ENCODE measurements at places on chromosomes 12 and 14.
A peak's percentile ranks its signal among the peaks of the same experiment; 100 is the strongest.

DNA sequence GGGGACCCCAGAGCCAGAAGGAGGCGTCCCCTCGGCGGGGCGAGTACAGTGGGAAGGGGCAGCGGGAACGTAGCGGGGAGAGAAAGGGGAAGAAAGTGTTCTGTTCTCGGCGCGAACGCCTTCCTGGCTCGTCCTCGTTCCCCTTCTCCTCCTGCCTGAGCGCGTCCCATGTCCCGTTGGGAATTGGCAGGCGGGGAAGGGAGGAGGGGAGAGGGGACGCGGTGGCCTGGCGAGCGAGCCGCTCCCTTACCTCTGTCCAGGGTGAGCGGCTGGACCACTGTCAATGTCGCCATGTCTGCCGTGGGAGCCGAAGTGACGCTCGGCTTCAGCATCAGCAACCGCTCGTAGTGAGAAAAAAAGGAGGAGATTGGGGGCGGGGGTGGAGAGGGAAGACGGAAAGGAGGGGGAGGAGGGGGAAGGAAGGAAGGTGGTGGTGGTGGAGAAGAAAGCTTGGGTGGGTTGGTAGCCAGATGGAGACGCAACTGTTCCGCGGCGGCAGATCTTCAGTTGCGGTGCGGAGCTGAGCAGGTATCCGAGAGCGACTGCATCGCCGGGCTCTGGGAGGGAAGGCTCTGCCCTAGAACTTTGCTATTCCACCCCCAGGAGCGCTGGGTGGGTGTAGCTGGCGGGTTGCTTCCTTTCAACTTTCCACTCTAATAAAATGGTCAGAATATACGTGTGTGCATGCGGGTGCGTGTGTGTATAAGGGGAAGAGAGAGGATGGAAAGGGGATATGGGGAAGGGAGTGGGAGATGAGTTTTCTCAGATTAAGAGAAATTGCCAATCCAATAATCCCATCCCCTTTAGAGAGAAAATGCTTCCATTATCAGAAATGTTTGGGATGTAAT, at the start of gene LIN7A:
LIN7A (minus strand) TSS at position 544 of the 848 bp plus-strand sequence; CDS start at position 332, 212 bp downstream.
- DNase-seq: peak; percentile 78

GRCh38 chr14:61494018-61494417, 172.6 kb downstream of the PRKCH start:
- DNase-seq: no peak

DNA sequence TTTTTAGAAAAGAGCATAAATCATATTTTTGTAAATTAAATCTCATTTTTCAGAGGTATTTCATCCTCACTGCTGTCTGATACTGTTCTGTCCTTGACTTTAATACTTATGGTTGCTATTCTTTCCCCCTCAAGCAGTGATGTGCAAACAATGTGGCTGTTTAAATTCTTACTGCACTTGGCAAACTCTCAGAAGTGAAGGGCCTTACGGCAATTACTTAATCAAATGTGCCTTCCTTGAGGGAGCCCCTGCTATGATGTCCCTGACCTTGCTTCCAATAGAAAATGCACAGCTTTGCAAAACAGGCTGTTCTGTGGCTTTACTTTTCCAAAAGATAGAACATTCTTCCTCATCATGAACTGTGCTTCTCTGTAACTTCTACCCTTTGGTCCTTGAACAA, 35.2 kb downstream of the UBE3B start:
- DNase-seq: no peak

DNA sequence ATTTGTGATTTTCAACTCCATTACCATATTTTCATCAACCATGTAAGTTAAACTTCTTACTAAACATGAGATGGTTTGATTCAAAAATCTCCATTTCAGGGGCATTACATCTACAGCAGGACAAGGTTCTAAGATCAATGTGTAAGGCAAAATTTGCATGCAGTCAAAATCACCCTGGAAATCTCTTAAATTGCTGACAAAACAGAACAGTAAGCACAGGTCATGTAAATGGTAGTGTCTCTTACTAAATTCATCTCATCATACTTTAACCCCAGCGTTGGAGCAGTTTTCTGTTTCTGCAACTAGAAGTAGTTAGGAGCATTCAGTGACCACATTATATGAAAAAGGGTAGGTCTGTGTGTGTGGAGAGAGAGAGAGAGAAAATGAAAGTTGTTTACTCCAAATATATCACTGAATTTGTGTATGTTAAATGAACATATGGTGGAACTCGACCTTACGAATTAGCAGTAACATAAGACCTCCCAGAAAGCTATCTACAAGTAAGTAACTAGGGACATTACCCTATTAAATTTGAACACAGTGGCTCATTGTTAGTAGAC, 227.5 kb downstream of the SSPN start:
- DNase-seq: no peak

GRCh38 chr14:61812347-61813095, 50.3 kb downstream of the SNAPC1 start:
- no peak for DNase-seq

DNA sequence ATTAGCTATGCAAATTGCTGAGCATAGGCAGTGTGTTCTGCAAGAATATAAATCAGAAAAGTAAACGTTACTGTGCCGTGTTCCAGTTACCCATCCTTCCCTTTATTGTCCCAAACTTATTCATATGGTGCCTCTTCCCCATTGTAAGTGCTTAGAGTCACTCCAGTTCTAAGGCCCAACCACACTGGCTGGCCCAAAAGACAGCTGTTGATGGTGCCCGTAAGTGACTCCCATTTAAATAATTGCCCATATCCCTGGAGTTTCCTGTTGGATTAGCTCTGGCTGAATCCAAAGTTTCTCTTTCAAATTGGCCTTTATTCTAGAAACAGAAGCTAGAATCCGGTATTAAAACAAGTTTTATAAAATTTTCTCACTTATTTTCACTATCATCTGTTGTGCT, 400.1 kb upstream of the DDHD1 start:
- no peak for DNase-seq

- DNase-seq: no peak
Measured at GRCh38 chr12:67669217-67669933, 20.8 kb downstream of the DYRK2 start.

DNA sequence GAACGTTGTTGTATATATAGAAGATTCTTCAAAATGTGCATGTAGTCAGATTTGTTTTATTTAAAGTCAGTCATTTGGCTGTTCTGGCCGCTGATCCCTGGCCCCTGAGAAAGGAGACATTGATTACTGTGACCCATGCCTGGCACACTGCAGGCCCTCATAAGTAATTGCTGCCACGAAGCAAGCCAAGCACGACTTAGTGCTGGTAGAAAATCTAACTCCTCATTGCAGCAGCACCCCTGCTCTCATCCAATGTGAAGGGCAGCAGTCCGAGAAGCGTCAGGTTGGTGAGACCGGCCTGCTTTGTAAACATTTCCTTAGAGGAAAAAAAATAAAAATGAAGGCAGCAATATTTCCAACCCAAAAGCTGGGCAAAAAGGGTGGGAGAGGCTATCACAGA, 22.8 kb upstream of the TMTC2 start:
- no peak for DNase-seq

DNA sequence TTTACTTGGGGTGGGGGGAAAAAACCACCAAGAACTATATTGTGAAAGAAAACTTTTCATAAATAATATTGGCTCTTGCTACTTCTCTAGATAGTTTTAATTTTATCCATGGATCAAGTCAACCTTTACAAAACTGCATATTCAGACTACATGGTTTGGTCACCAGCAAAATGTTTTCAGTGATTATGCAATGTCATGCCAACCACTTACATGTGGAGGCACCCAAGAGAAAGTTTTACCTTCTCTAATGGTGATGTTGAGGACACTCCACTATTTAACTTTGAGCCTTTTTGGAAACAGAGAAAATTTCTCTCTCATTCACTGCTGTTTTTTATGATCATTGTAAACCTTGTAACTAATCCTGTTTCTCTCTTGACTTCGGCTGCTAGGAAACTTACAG, 21.6 kb downstream of the PLCZ1 start:
- DNase-seq: no peak

GRCh38 chr14:96030108-96030760, 8.9 kb upstream of the C14orf132 start:
- DNase-seq: no peak

- no peak for DNase-seq
Measured at GRCh38 chr12:28870839-28871440, 278.1 kb upstream of the FAR2 start.

- no peak for DNase-seq
Measured at GRCh38 chr12:48816143-48816854, 2.0 kb upstream of the CACNB3 start.

DNA sequence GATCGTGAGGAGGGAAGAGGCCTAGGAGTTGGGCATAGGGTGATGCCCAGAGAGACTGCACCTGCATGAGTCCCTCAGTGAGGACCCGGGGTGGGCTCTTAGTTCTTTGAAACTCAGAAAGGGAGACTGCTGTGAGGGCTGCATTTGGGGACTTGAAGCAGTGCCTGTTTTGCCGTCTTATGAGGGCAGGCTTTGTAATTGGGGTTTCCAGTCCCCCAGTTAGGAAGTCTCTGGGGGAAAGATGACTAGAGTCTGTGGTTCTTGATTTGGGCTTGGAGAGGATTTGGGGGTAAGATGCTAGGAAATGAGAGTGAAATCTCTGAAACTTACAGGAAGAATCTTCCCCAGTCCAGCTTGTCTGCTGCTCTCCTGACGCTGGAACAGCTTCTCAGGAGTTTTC, 99.6 kb downstream of the ARF6 start:
- DNase-seq: no peak

GRCh38 chr12:51836041-51836826, 12.3 kb downstream of the FIGNL2 start:
- DNase-seq: no peak

GRCh38 chr12:85549640-85550039, 269.6 kb downstream of the ALX1 start:
- no peak for DNase-seq

DNA sequence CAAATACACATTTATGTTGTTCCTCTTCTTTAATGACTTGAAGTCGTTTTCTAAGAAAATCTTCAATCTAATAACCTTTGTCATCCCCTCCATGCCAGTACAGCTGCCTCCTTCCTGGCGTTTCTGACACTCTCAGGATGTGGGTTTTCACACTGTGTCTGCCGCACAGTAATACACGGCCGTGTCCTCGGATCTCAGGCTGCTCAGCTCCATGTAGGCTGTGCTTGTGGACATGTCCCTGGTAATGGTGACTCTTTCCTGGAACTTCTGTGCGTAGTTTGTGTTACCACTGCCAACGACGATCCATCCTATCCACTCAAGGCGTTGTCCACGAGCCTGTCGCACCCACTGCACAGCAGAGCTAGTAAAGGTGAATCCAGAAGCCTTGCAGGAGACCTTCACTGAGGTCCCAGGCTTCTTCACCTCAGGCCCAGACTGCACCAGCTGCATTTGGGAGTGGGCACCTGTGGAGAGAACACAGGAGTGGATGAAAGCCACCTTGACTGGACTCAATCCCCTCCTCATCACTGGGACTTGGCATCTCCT, 1095.9 kb downstream of the TMEM121 start:
- no peak for DNase-seq

DNA sequence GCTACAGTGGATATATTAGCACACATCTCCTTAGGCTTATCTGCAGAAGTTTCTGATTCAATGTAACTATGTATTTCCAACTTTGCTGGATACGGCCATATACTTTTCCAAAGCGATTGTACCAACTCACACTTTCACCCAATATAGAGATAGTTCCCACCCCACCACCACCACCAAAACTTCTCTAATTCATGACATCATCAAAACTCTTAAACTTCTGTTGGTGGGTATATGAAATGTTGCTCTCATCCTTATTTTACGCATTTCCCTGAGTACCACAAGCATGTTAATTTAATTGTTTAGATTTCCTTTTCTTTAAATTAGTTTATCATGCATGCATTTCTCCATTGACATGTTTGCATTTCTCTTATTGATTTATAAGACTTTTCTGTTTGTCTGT, 95.6 kb downstream of the PRKD1 start:
- DNase-seq: no peak

- DNase-seq: peak; percentile 90
Measured at GRCh38 chr14:61280526-61281185, 482 bp downstream of the TMEM30B start.

DNA sequence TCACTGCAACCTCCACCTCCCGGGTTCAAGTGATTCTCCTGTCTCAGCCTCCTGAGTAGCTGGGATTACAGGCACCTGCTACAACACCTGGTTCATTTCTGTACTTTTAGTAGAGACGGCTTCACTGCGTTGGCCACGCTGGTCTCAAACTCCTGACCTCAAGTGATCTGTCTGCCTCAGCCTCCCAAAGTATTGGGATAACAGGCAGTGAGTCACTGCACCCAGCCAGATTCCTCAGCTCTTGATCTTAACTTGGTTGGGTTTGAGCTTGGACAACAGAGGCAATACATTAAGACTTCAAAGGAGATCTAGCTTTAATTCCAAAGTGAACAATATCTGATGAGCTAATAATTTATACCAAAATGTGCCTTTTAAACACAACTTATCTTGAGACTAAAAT, 5.6 kb downstream of the DAZAP2 start:
- DNase-seq: no peak

- DNase-seq: no peak
Measured at GRCh38 chr12:117060246-117060928, 38.8 kb downstream of the TESC start.

DNA sequence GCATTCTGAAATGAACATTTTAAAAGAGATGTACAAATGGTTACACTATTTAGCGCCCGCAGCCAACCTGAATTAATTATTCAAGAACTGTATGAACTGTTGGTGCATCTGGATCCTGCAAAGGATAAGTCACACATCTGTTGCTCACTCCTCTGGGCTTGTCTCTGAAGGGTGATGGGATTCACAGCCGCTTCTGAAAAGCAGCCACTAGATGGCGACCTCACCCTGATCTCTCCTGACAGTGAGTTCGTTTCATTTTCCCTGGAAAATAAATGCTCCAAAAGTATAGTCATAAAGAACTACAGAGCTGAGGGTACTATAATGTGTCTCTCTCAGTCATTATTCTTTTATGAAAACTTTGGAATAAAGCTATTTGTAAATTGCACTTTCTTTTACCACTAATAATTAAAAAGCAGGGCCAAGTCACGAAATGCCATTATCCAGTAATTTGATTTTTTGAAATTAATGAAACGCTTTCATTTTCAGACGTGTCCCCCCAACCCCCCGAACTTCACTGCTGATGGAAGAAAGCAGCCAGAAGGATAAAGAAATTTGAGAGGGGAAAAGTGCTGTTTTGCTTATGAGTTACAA, 789.6 kb downstream of the NRXN3 start:
- DNase-seq: no peak
